NCI-H1105 treated with DMSO at 0.1 percent for 48 hours (cell line): ENCODE measurements at places on chromosomes 4 and X.

GRCh38 chrX:95718746-95719145 is 965.9 kb upstream of the DIAPH2 start:
- no peak for DNase-seq

- DNase-seq, result no peak
These were observed 8.2 kb upstream of the TEX11 start for GRCh38 chrX:70916754-70917153.

- DNase-seq, result peak; percentile 57
These were observed 583 bp downstream of the ABHD18 start for GRCh38 chr4:127965803-127966175.

GRCh38 chrX:143632625-143633410 is 3.1 kb downstream of the SLITRK4 start:
- no peak for DNase-seq

DNA sequence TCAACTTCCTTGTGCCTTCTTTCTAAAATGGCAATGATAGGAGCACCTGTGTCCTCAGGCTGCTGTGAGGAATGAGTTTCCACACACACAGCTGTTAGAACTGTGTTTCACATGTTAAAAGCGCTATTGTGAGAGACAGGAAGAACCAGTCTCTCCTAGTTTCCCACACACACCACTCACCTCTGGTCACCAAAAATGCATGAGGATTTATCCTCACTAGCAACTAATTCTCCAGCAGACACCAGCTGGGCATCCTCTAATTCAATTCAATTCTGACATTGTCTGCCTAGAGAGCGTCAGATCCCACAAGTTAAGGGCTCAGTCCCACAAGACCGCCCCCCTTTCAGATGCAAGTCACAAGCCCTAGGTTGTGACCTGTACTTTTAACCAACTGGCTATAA is 29.0 kb upstream of the SLC2A9 start:
- DNase-seq, result no peak

DNA sequence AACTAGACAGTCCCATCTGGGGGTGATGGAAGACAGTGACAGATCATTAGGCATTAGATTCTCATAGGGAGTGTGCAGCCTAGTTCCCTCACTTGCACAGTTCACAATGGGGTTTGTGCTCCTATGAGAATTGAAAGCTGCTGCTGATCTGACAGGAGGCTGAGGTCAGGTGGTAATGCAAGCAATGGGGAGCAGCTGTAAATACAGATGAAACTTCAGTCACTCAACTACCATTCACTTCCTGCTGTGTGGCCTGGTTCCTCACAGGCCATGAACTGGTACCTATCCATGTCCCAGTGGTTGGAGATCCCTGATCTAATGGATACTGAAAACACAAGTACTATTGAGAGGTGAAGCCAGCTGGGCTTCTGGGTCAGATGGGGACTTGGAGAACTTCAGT is 72.5 kb downstream of the AGTR2 start:
- no peak for DNase-seq

- no peak for DNase-seq
These were observed 206.0 kb downstream of the DCTD start for GRCh38 chr4:182711211-182711610.

DNA sequence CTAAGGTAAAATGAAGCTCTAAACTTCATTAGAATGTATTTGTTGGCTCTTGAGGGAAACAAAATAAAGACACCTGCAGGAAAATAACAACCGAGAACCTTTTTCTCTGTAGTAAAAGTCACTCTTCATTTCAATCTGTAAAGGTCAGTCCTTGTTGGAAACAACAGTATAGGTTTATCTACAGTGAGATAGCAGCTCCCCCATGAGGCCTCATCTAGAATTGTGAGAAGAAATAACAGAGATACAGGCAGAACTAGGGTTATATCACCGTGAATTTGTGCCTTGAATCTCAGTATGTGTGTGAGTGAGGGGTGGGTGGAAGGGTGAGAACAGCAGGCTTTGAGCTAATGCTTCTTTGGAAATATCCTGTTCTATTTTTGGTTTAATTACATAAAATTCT is 107.8 kb upstream of the FMR1 start:
- DNase-seq, result peak; percentile 73

- DNase-seq, result no peak
These were observed 25.3 kb upstream of the CYBB start for GRCh38 chrX:37754516-37754915.

DNA sequence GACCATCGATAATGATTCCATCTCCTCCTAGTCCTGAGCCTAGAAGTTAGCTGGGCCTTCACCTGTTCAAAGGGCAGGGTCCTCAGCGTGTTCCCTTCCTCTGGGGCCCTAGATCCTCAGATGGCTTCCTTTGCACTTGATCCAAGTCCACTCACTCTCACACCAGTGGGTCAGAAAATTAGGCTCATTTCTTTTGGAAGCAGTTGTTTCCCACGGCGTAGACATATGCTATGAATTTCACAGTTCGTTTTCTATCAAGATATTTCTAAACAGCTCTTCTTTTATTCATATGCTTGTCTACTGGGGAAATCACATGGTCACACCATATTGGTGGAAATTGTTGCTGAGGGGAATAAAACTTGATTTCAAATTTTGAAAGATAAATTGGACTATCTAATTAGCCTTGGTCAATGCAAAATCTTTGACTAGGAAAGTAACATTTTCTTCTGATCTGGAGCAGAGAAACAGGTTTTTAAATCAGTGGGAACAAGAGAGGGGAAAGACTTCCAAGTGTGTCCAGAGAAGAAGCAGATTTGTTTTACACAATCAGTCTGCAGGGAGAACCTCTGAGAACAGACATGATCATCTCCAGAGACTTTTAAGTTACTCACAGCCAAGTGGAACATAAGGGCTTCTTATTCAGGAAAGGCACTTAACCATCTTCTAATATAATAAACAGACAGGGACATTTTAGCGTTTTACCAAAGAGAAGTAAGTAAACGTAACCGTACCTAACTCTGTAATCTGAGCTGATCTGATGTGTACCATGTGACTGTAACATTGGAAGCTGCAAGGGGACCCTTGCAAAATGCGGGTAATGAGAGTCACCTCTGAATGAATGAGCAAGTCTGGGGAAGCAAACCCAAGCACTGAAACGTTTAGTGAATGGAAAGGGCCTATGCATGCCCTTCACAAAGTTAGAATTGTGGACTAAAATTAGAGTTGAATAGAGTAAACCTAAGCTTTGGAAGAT is 455.7 kb upstream of the FAT1 start:
- DNase-seq, result peak; percentile 18

- DNase-seq, result no peak
These were observed 4.1 kb downstream of the PCSK1N start for GRCh38 chrX:48831136-48831908.

GRCh38 chrX:78075787-78076389 is 28.2 kb upstream of the PGK1 start:
- DNase-seq, result no peak

- no peak for DNase-seq
These were observed 29.3 kb upstream of the BCOR start for GRCh38 chrX:40127052-40127451.

GRCh38 chr4:138086611-138087041 is 155.5 kb downstream of the SLC7A11 start:
- no peak for DNase-seq

DNA sequence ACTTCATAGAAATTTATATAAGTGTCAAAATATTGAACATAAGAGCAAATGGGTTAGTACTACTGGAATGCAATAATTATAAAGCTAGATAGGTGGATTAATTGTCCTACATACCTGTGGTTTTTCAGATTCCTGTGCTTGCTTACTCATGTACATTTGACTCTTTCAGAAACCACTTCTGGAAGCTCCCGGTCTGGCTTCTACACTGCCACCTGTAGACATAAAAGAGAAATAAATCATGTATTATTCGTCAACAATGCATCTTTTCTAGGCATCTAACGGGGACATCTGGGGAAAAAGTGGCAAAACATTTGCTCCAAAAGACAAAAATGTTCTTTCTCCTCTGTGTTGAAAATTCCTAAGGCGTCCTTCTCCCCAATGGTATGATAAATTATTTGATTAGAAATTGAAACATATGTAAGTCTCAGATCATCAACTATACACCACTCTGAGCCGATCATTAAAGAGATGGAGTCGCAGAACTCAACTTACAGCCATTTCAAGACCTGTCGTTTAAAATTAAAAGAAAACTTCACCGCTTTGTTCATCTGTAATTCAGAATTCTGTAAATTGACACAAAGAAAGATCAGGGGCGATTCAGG is 648.7 kb upstream of the DIPK2B start:
- DNase-seq, result peak; percentile 43

- DNase-seq, result no peak
These were observed 110.1 kb downstream of the NHSL2 start for GRCh38 chrX:72020788-72021187.
